ENCODE measurements at places on chromosomes 5 and 9. TPM values are rescaled to one million over a fixed set of nuclear protein-coding genes. Genes with fewer than 3 reads are reported as not detected.

DNA sequence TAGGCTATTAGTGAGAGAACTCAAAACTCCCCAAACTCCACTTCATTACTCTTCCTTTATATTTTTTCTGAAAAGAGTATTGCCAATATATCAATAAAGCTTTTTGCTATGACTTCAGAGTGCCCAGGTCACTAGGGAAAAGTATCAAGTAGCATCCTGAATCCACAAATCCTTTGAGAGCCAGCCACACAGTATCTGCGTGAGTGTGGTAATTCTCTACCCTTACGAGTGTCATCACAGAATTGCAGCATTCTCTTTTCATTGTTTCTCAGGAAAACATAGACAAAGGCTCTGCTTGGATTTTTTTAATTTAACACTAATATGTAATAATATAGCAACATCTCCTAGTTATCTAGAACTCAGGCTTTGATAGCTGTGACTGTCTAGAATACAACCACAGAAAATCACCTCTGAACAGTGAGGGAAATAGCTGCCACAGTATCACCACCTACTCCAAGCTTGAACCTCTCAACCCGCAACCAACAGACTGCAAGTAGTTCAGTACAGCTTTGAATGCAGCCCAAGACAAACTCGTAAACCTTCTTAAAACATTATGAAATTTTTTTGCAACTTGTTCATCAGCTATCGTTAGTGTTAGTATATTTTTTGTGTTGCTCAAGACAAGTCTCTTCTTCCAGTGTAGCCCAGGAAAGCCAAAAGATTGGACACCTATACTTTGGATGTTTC, 79.3 kb upstream of the CCDC152 start:
- H3K27ac ChIP-seq, result no peak overlapping the region
- no peaks in the 10 kb centered on the region for H3K27me3 ChIP-seq
- no peaks in the 10 kb centered on the region for H3K36me3 ChIP-seq
- DNase-seq, result no peak
- no peak overlapping the region for H3K4me3 ChIP-seq

Gene CD72
- total RNA-seq, result 6.9 TPM

- no peaks in the 10 kb centered on the region for H3K36me3 ChIP-seq
- DNase-seq, result no peak
- no peaks in the 10 kb centered on the region for H3K27me3 ChIP-seq
- H3K4me1 ChIP-seq, result peaks cover 2% of the 10 kb centered on the region
Measured at GRCh38 chr9:133998915-133999595, 6.9 kb upstream of the VAV2 start.

- H3K4me1 ChIP-seq, result no peaks in the 10 kb centered on the region
- H3K4me3 ChIP-seq, result no peak overlapping the region
- no peaks in the 10 kb centered on the region for H3K27me3 ChIP-seq
- DNase-seq, result no peak
Measured at GRCh38 chr5:34547300-34548085, 108.6 kb upstream of the RAI14 start.

Gene CDH9
- not detected for total RNA-seq

GRCh38 chr5:6518298-6519057, 69.8 kb downstream of the UBE2QL1 start:
- H3K27ac ChIP-seq, result no peak overlapping the region
- H3K4me1 ChIP-seq, result peaks cover 19% of the 10 kb centered on the region
- H3K27me3 ChIP-seq, result no peaks in the 10 kb centered on the region
- H3K36me3 ChIP-seq, result no peaks in the 10 kb centered on the region
- DNase-seq, result no peak
- H3K4me3 ChIP-seq, result no peak overlapping the region

Gene C9
- 926 TPM for total RNA-seq

GRCh38 chr9:70510157-70510770, 95.8 kb upstream of the KLF9 start:
- no peaks in the 10 kb centered on the region for H3K4me1 ChIP-seq
- no peaks in the 10 kb centered on the region for H3K36me3 ChIP-seq
- no peaks in the 10 kb centered on the region for H3K27me3 ChIP-seq
- DNase-seq, result no peak
- H3K4me3 ChIP-seq, result no peak overlapping the region

Gene SPINK4
- total RNA-seq, result not detected

- H3K36me3 ChIP-seq, result no peaks in the 10 kb centered on the region
- no peak overlapping the region for H3K27ac ChIP-seq
- no peak for DNase-seq
- no peak overlapping the region for H3K4me3 ChIP-seq
- H3K27me3 ChIP-seq, result no peaks in the 10 kb centered on the region
- peaks cover 21% of the 10 kb centered on the region for H3K4me1 ChIP-seq
Measured at GRCh38 chr9:93166699-93167098, 17.2 kb upstream of the WNK2 start.

GRCh38 chr5:150598821-150599273, 41.6 kb upstream of the SYNPO start:
- H3K27me3 ChIP-seq, result no peaks in the 10 kb centered on the region
- H3K4me1 ChIP-seq, result peaks cover 9% of the 10 kb centered on the region
- no peak overlapping the region for H3K4me3 ChIP-seq
- no peak overlapping the region for H3K27ac ChIP-seq

- no peak overlapping the region for H3K4me3 ChIP-seq
- no peak overlapping the region for H3K27ac ChIP-seq
- H3K36me3 ChIP-seq, result peaks cover 6% of the 10 kb centered on the region
- no peak for DNase-seq
Measured at GRCh38 chr5:10264604-10265003, 14.5 kb downstream of the CCT5 start.

Gene BTNL9
- 11.6 TPM for total RNA-seq

Gene PPP2R2B
- 0.25 TPM for total RNA-seq

Gene IRGM
- not detected for total RNA-seq

DNA sequence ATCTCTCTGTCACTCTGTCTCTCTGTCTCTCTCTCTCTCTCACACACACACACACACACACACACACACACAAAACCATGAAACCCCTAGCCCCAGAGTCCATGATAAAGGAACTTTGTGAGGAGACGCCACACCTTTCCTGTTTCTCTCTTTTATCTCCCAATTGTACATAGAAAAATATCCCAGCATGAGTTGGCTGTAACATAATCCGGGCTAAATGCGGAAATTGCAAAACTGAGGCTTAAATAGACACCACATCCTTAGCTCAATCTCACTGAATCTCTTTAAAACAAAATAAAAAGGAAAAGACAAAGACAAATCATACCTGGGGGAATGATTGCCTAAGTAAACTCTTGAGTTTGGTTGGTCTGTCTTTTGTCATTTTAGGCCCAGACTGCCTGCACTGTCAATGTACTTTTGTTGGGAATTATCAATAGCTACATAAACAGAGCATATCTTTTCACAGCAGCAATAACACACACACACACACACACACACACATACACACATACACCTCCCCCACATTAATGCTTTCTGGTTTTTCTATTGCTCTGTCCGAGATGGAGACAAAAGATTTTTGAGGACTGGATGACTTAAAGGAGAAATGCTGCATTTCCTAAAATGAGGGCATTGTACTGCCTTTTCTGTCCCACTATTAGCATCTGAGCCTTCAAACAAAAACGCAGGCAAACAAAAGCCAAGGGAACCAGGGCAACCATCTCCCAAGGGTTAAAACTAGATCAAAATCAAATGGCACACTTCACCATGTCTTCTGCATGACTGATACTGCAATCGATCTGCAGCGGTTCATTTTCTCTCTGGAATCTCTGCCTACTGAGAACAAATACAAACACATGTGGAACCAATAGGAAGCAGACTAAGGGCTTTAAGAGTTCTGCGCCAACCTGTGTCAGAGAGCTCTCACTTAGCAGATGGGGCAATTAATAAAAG, 321.5 kb downstream of the NFIB start:
- no peak for DNase-seq
- H3K4me3 ChIP-seq, result no peak overlapping the region
- no peaks in the 10 kb centered on the region for H3K36me3 ChIP-seq
- no peaks in the 10 kb centered on the region for H3K4me1 ChIP-seq
- H3K27me3 ChIP-seq, result no peaks in the 10 kb centered on the region

DNA sequence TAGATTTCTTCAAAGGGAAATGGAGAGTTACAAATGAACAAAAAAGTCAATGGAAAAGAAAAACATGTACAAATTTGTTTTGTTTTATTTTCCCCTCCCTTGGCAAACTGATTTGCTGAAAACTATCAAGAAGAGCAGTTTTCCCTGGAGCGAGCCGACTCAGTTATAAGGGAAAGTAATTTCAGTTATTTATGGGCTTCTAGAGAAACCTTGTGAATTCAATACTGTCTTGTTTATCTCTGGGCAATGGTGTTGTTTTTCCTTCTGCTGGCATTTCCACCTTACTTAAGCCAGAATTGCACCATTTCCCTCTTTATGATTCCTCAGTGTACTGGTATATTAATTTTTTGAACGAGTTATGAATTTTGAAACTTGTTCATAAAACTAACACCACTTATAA, 1163.6 kb downstream of the CDH12 start:
- H3K27me3 ChIP-seq, result no peaks in the 10 kb centered on the region
- no peaks in the 10 kb centered on the region for H3K4me1 ChIP-seq
- H3K27ac ChIP-seq, result no peak overlapping the region
- no peak for DNase-seq
- H3K4me3 ChIP-seq, result no peak overlapping the region

- H3K4me3 ChIP-seq, result no peak overlapping the region
- no peaks in the 10 kb centered on the region for H3K36me3 ChIP-seq
- DNase-seq, result no peak
- peaks cover 45% of the 10 kb centered on the region for H3K4me1 ChIP-seq
Measured at GRCh38 chr5:42875211-42875610, 63.5 kb upstream of the SELENOP start.

Gene PCDHB5
- total RNA-seq, result 0.74 TPM

Gene SWI5
- total RNA-seq, result 16.5 TPM

GRCh38 chr5:5085381-5085780, 54.7 kb upstream of the ADAMTS16 start:
- H3K4me1 ChIP-seq, result no peaks in the 10 kb centered on the region
- DNase-seq, result no peak
- no peak overlapping the region for H3K4me3 ChIP-seq

DNA sequence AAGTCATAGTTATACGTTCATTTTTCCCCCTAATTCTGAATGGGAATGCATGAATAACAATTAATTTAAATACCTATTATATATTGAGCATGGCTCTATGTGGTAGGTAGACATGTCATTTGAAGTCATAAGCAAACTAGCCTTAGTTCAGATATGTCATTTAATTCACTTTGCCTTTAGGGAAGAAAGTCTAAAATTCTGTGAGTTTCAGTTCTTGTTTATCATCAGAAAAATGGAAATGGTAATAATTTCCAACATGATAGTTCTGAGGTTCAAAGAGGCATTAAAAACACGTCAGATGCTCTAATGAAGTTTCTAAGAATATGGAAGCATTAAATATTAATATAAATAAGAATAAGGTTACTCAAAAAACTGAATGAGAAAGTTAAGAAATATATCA, 13.1 kb upstream of the ANXA1 start:
- no peak overlapping the region for H3K27ac ChIP-seq
- H3K27me3 ChIP-seq, result no peaks in the 10 kb centered on the region
- H3K4me1 ChIP-seq, result no peaks in the 10 kb centered on the region
- H3K36me3 ChIP-seq, result no peaks in the 10 kb centered on the region

Gene IQGAP2
- total RNA-seq, result 96.4 TPM

Gene DRD1
- total RNA-seq, result 0.06 TPM

GRCh38 chr5:126692971-126693370, 84.0 kb upstream of the LMNB1 start:
- H3K4me1 ChIP-seq, result no peaks in the 10 kb centered on the region
- H3K36me3 ChIP-seq, result no peaks in the 10 kb centered on the region
- H3K27me3 ChIP-seq, result no peaks in the 10 kb centered on the region
- no peak for DNase-seq

GRCh38 chr9:116870566-116870965, 183.5 kb downstream of the TRIM32 start:
- H3K27ac ChIP-seq, result no peak overlapping the region
- H3K4me1 ChIP-seq, result no peaks in the 10 kb centered on the region
- no peaks in the 10 kb centered on the region for H3K27me3 ChIP-seq
- H3K36me3 ChIP-seq, result no peaks in the 10 kb centered on the region
- no peak for DNase-seq
- H3K4me3 ChIP-seq, result no peak overlapping the region

DNA sequence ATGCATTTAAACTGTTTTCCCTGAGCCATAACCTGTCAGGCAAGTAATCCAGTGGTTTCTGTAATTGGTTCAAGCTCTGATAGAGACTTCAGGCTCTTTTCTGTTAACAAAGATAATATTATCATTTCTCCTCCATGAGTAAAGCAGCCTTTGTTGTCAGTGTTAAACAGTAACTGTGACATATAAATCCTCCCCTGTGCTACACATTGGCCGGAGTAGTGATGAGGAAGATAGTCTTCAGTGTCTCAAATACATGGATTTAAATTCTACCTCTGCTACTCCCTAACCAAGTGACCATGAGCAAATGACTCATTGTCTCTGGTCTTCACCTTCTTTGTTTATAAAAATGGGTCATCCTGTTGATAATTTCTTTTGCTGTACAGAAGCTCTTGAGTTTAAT, 615.5 kb upstream of the CHD1 start:
- DNase-seq, result no peak
- H3K27me3 ChIP-seq, result no peaks in the 10 kb centered on the region
- no peak overlapping the region for H3K27ac ChIP-seq

GRCh38 chr9:5947912-5948311, 57.2 kb downstream of the MLANA start:
- no peak overlapping the region for H3K4me3 ChIP-seq
- no peaks in the 10 kb centered on the region for H3K27me3 ChIP-seq
- H3K36me3 ChIP-seq, result no peaks in the 10 kb centered on the region
- DNase-seq, result no peak

GRCh38 chr5:35820735-35821134, 36.0 kb upstream of the IL7R start:
- H3K4me3 ChIP-seq, result no peak overlapping the region
- no peaks in the 10 kb centered on the region for H3K4me1 ChIP-seq
- no peak overlapping the region for H3K27ac ChIP-seq
- DNase-seq, result no peak
- no peaks in the 10 kb centered on the region for H3K36me3 ChIP-seq
- no peaks in the 10 kb centered on the region for H3K27me3 ChIP-seq

- H3K4me3 ChIP-seq, result no peak overlapping the region
- H3K36me3 ChIP-seq, result no peaks in the 10 kb centered on the region
- H3K27me3 ChIP-seq, result no peaks in the 10 kb centered on the region
- no peak for DNase-seq
- H3K27ac ChIP-seq, result no peak overlapping the region
Measured at GRCh38 chr5:17037751-17038150, 101.7 kb upstream of the MYO10 start.

GRCh38 chr9:10447036-10447435, 165.8 kb downstream of the PTPRD start:
- no peaks in the 10 kb centered on the region for H3K4me1 ChIP-seq
- no peaks in the 10 kb centered on the region for H3K36me3 ChIP-seq
- H3K27ac ChIP-seq, result no peak overlapping the region
- no peak overlapping the region for H3K4me3 ChIP-seq
- DNase-seq, result no peak
